ENCODE measurements at places on chromosomes 7 and 10.

DNA sequence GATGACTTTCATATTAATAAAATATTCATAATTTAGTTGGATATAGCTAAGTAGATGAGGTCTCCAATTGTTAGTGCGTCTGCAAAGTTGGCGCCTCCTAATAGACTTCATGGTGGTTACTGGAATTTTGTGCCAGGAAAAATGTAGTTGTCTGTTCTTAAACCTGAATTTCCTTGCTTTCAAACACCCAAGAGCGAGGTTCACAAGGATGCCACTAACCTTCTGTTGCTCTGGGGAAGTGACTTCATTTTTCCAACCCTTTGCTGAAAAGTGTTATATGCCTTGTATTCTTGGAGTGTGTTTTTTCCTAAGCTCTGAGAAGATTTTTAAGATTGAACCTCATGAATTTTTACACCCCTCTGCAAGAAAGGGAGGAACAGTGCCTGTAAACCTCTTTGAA is 98.9 kb upstream of the GLCCI1 start:
- no peak for DNase-seq

- DNase-seq: no peak
Measured at GRCh38 chr10:43075612-43076003, 1.3 kb upstream of the RET start.

DNA sequence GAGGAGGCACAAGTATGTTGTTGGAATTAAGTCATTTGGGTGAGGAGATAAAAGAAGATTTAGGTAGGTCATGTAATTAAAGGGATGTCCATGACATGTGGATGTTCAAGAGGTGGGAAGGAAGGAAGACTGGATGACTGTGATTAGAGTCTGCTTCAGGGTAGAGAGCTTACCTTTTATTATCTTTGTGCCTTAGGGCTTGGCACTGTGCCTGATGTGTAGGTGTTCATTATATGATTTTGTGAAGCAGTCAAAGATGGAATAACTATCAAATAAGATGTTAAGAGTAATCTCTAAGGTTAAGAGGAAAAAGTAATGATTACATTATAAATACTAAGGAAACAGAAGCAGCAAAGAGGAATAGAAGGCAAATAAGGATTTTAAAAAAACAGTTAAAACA is 97.8 kb downstream of the CDK14 start:
- no peak for DNase-seq

- no peak for DNase-seq
Measured at GRCh38 chr7:115838829-115839228, 191.7 kb downstream of the TFEC start.

GRCh38 chr10:104791471-104791870 is 150.4 kb downstream of the SORCS3 start:
- no peak for DNase-seq

DNA sequence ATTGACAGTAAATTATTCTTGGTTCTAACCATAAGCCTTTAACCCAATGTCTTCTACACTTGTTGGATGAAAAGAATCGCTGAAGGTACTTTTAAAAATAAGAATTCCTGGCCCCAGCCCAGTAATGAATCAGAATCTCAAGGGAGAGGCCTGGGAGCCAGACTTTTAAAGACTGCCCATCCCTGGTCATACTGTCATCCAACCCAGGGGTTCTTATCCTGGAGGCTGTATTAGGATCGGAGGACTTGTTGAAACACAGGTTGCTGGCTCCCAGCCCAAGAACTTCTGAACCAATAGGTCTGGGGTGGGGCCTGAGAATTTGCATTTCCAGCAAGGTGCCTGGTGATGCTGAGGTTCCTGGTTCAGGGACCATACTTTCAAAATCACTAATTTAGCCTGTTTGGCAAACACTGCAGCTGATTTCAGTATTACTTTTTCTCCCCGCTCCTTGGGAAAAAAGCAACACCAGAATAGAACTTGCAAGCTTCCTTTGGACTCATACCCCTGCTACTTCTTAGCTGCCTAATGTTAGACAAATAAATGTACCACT is 79.5 kb upstream of the FAM133B start:
- no peak for DNase-seq

GRCh38 chr10:116748041-116748440 is 5.7 kb upstream of the HSPA12A start:
- no peak for DNase-seq

DNA sequence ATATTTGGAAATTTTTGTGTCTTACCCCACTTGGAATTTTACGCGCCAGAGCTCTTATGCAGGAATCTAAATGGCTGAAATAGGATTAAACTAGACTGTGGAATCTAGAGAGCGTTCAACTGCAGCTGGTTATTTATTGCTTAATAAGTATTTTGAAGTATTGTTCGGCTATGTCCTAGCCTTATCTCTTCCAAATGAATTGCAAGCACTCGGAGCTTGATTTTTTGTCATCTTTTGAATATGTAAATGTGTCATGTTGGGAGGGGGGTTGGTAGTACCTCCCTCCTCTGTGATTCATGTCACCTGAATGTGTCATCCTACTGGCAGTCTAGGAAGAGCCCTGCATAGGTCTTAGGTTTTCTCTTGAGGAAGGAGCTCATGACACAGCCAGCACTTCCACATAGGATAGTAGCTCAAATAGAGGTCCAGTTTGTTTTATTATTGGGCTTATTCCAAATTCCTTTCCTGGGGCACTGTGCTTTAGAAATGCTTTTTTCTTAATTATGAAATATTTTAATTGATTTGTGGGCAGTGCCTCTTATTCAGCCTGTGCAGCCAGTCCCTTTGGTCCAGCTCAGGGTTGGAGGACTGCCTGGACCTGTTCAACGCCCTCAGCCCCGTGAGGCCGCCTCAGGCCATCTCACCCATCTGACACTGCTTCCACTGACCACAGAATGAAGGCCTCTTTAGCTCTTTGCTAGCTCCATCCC is 22.5 kb upstream of the TRIL start:
- DNase-seq: no peak

- DNase-seq: no peak
Measured at GRCh38 chr7:155305231-155305904, 7.7 kb downstream of the INSIG1 start.

- no peak for DNase-seq
Measured at GRCh38 chr10:90906596-90906995, 14.3 kb downstream of the ANKRD1 start.

DNA sequence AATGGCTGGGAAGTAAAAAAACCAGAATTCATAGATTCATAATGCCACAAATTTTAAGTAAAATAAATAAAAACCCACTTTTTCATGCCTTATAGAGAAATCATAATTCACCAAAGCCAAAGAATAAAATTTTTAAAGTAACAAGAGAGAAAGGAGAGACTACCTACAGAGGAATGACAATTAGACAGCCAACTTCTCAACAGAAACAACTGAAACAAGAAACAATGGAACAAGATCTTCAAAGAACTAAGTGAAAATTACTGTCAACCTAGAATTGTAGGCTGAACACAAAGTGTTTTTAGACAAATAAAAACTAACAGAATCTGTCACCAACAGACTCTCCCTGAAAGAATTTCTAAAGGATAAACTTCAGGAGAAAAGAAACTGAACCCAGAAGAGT is 15.6 kb upstream of the KCNMA1 start:
- no peak for DNase-seq

- no peak for DNase-seq
Measured at GRCh38 chr10:125261491-125262186, 101.3 kb upstream of the CTBP2 start.

GRCh38 chr10:649798-650440 is 39.5 kb downstream of the DIP2C start:
- DNase-seq: no peak

- DNase-seq: no peak
Measured at GRCh38 chr10:26112532-26112931, 104.0 kb upstream of the GAD2 start.

- DNase-seq: no peak
Measured at GRCh38 chr7:156074084-156074483, 261.8 kb upstream of the SHH start.

- no peak for DNase-seq
Measured at GRCh38 chr10:131226446-131227162, 84.9 kb downstream of the TCERG1L start.

DNA sequence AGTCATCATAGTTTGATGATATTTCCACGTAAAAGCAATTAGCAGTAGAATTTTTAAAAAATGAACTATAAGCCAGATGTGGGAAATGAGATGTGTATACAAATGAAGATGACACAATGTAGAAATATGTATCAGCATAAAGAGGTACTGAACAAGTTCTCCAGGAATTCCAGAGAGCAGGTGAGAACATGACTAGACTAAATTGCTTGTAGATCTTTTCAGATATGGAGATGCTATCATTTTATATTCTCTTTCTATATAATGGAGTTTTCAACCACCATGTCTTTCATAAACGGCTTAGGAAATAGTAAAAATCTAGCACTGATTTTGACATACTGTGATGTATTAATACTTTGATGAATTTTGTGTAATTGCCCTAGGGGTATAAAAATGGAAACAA is 130.9 kb downstream of the SEMA3D start:
- DNase-seq: no peak

GRCh38 chr7:25496476-25497368 is 268.4 kb upstream of the NPVF start:
- no peak for DNase-seq

DNA sequence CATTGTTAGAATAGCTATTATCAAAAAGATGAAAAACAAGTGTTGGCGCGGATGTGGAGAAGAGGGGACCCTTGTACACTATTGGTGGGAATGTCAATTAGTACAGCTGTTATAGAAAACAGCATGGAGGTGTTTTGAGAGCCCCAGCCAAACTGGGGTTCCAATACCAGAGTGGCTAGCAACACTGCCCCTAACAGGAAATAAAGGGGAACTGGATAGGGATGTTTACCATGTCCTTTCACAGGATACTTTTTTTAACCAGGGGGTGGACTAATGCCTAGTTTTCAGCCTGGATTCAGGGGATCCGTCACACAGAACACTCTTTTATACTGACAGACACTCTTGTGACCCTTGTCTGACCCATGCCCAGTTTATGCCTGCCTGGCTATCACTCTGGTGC is 6.9 kb upstream of the GSTK1 start:
- no peak for DNase-seq

GRCh38 chr10:64598600-64598999 is 1077.4 kb downstream of the REEP3 start:
- DNase-seq: no peak

- no peak for DNase-seq
Measured at GRCh38 chr10:12984165-12984747, 17.3 kb downstream of the CCDC3 start.

DNA sequence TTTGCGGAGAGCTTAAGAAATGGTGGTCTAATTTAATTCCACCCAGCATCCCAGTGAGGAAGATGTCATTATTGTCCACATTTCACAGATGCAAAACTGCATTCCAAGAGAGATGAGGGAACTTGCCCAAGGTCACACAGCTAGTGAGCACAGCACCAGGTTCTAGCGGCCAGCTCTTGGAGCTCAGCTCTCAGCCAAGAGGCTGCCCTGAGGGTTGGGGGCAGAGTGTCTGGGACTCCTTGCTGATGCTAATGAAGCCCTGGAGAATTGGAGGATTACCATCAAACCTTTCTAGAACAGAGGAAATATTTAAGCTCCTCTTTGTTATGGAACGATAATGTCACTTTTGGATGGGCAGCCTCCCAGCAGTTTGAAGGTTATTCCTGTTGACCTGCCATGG is 48.0 kb downstream of the PLPP4 start:
- no peak for DNase-seq

DNA sequence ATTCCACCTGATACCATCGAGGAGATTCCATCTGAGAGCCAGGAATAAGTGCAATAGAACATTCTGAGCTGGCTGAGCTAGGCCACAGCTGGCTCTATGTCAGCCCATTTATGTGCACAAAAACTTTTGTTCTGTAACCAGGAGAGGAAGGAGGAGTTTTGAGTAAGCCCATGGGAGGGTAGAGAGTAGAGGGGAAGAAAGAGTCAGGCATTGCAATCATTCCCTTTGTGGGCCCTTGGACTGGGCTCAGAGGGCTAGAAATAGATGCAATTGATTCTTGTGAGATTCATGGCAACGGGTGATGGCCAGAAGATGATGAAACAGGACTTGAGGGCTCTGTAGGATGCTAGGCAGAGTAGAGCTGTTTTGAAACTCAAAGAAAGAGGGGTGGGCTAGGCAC is 104.6 kb upstream of the KIF5B start:
- no peak for DNase-seq

- no peak for DNase-seq
Measured at GRCh38 chr10:18681366-18681765, 22.1 kb downstream of the ARL5B start.

- DNase-seq: peak; percentile 54
Measured at GRCh38 chr7:98105942-98106544, 619 bp upstream of the LMTK2 start.

DNA sequence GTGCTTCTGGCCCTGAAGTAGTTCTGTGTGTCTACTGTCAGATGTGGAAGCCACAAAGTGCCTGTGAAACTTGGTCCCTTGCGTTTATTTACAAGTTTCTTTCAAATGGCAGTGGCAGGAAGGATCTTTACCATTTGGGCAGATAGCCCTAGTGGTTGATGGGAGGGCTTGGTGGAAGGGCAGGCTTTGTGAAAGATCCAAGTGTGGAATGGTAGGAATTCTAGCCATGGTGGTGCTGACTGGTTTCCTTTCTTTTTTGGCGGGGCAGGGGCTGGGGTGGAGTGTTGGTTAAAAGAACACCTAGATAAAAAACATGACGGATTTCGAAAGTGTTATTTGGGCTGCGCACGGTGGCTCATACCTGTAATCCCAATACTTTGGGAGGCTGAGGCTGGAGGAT is 27.0 kb downstream of the AUTS2 start:
- no peak for DNase-seq

- no peak for DNase-seq
Measured at GRCh38 chr10:88185830-88186229, 322.4 kb downstream of the PTEN start.

GRCh38 chr7:150365673-150366398 is 2.8 kb upstream of the REPIN1 start:
- no peak for DNase-seq

GRCh38 chr7:15780271-15780670 is 93.8 kb upstream of the MEOX2 start:
- no peak for DNase-seq

GRCh38 chr7:105621617-105622016 is 40.3 kb upstream of the EFCAB10 start:
- DNase-seq: no peak

DNA sequence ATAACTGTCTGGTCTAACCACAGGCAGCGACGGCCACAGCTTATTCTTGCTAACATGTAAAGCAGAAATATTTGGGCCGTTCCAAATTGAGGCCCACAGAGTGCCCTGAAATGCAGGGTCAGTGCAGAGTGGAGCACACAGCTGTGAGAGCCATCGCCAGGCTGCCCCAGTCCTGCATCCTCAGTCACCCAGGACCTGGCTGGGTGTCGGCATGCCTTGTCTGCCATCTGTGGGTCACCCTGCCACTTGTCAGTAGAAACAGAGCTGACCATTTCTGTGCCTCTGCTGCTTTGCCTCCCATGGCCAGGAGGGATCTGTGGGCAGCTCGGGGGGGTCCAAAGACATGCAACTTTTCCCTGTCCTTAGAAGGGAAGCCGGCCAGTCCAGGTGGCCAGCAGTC is 57.3 kb upstream of the BTBD16 start:
- no peak for DNase-seq

DNA sequence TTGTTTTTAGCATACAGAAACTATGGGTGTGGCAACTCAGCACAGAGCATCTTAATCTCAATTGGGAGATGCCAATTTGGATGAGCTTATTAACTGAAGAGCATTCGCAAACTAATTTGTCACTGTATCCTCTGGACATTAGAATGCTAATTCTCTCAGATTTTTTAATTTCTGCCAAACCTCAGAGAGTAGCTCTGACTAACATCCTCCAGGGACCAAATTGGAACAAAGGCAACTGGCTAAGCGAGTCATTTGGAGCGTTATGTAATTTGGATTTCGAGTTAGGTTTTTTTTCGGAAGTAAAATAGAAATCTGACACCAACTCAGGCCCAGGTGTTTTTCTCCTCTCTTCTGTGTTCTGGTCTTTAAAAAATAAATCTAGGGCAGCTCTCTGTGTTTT is 201.9 kb downstream of the BMPER start:
- no peak for DNase-seq
